ENCODE measurements at places on chromosomes 6 and 20.

DNA sequence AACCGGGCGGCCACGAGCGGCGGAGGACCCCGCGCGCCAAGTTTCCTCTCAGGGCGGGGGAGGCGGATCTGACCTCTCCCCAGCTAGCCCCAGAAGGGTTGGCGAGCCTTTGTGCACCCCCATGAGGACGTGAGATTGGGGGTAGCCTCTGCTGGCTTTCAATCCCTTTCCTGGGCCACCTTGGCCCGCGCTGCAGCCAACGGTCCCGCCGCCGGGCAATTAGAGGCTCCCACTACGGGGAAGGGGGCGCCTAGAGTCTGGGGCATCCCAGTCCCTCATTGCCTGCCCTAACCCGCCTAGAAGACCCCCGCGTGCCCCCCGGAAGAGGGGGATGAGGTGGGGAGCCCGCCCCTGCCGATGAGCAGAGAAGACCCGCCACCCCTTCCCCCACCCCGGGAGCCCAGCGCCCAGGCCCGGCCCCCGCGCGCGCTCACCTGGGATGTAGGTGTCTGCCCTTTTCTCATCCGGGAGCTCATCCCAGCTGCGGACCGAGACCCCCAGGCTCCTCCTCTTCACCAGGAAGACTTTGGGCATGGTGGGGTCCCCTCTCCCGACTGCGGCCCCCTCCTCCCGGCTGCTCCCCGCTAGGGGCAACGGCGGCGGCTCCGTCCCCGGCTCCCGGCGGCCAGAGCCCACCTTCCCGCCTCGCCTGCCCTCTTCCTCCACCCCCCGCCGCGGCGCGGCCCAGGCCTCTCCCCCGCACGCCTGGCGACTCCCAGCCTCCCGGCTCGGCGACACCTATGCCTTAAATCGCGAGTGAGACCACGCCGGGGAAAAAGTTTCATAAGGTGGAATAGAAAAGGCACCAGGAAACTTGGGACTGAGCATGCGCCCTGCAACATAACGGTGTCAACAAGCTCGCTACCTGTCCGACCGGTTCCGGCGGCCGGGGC lies at the start of gene OVOL2:
Gene OVOL2 (minus strand): TSS at position 816 of the 893 bp plus-strand sequence. CDS start 282 bp downstream, at position 534.
- DNase-seq: peak; percentile 77

- peak; percentile 10 for DNase-seq
These were observed 1.1 kb downstream of the HACE1 start for GRCh38 chr6:104858642-104859041.

- DNase-seq: peak; percentile 18
These were observed 1.4 kb upstream of the MARCKS start for GRCh38 chr6:113855500-113856374.

DNA sequence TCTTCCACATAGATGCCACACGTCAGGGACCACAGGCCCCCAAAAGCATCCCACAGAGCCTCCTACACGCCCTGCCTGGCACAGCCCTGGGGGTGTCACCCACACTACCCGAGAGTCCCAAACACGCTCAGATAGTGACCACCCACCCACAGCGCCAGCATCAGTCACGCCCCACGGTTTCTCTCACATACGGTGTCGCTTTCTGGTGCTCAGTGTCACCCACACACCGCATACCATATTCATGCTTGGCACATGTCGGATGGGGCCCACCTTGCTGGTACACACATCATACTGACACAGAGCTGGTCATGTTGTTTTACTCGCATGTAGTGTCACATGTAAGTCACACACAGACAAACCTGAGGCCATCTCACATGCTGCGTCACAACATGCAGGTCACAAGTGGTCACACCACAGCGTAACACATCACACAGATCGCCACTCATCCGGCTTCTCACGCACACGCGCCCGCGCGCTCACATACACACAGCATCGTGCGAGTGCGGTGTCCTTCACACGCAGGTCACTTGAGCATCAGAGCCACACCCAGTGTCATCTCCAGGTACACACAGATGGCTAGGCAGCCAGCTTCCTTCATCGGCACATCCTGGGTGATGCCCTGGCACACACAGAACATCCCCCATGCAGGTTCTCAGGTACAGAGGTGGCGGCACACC lies 3.4 kb downstream of the TEAD3 start:
- no peak for DNase-seq

DNA sequence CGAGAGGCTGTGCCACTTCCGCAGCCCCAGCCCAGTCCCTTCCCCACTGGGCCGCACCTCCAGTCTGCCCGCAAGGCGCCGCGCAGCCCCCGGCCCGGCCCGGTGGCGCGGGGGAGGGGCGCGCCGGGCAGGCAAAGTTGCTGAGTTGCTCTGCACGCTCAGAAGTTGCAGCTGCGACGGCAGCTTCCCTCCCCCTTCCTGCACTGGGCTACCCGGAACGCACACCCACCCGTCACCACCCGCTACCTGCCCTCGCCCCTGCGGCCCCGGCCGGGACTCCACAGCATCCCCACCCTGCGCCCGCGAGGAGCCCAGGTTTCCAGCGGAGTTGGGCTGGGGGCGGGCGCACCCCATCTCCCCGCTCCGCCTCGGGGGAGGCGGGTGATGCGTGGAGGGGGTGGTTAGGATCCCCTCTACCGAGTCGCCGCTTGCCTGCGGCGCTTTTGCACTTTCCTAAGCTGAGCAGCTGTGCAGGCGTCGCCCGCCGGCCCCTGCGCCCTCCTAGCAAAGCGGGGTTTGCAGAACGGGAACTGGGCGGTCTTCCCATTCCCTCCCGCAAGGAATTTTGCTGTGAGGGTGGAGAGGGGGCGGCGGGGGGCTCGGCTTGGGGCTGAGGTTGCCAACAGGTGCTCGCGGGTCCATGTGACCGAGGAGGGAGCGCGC lies 55.9 kb upstream of the RREB1 start:
- no peak for DNase-seq
